Fibroblast of upper back skin (primary cell): ENCODE measurements at places on chromosomes 5 and 9.

DNA sequence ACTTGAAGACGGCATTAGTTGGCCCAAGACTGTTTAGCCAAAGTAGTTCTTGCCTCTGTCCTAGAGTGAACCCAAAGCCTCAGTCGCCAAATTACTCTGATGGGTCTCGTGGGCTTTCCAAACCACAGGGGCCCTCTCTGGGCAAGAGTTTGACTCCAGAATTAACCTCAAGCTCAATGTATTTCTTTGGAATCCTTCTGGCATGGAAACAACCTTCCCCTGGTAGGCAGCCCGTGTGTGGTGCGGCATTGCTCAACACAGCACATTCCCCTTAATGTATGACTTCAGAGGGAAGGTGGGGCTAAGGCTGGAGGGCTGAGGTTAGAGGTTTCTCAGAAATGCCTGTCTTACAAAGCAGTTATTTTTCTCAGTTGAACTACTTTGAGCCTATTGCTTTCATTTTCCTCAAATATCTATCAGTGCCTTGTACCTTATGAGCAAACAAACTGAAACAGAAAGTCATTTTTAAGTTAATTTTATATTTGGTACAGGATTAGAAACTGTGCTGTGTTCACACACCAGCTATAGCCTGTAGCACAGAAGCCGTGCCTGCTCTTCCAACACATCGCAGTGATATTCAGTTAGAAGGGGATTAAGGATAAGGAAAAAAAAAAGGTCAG, 123.9 kb upstream of the HAPLN1 start:
- DNase-seq = peak; percentile 98

DNA sequence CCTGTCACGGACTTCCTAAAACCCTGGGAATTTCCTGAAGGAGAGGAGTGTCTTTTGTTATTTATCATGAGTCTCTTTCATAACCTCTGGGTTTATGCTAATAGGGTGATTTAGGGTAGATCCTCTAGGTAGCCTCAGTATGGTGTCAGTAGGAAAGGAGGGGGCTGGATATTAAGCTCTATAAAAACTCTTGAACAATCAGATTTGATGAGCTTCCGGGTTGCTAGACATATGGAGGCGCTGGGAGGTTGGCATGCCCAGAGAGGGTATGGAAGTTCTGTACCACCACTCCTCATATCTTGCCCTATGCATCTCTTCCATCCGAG, 15.6 kb upstream of the PTBP3 start:
- DNase-seq = no peak

DNA sequence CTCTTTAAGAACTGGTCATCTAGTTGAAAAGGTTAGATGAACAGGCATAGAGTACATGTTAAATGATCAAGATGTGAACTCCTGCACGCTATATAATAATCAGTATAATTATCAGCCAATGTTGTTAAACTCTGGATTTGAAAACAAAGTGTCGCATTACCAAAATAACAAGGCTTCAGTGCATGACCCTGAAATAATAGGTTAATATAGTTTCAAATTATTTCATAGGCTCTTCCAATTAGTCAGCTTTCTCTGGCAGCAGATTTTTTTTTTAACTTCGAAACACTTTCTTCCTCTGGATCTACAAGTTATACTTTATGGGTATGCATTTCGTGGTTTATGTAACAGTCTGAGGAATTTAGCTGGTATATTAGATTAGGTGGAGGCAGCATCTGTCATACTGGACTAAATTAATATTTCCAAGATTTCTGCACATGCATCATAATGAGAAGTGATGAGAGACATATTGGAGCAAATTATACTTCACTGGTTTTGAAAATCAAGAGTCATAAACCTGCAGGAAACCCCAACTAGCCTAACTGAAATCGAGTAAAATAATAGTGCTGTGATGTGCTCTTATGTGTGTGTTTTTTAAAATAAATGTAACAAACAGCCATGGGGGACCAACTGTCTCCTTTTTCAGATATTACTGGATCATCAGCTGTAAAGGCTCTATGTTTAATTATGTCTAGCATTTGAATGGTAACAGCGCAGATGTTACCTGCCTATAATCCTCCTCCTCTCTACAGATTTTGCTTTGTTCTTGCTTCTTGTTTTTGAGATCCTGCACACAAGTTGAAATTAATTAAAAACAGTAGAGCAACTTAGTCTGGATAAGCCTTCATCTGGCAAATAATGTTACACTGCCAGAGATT, 85.9 kb upstream of the CKMT2 start:
- no peak for DNase-seq

DNA sequence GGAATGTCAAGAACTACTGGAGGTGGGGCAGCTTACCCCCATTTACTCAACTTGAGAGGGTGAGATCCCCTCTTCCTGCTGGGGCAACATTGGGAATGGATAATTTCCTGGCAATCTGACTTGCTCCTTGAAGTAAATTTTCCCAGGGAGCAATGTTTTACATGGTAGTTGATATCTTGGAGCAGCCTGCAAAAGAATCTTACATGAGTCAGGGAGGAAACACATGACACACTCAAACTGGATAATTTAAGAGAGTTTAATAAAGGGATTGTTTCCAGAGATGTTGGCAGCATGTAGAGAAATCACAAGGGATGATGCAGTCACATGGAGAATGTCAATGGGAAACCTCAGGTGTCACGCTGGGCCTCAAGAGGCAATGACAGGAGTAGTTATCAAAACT, 212.5 kb downstream of the GAS1 start:
- DNase-seq = peak; percentile 91

GRCh38 chr5:39500551-39501175, 75.9 kb upstream of the DAB2 start:
- DNase-seq = peak; percentile 58
